ENCODE measurements at places on chromosomes 4 and X.

DNA sequence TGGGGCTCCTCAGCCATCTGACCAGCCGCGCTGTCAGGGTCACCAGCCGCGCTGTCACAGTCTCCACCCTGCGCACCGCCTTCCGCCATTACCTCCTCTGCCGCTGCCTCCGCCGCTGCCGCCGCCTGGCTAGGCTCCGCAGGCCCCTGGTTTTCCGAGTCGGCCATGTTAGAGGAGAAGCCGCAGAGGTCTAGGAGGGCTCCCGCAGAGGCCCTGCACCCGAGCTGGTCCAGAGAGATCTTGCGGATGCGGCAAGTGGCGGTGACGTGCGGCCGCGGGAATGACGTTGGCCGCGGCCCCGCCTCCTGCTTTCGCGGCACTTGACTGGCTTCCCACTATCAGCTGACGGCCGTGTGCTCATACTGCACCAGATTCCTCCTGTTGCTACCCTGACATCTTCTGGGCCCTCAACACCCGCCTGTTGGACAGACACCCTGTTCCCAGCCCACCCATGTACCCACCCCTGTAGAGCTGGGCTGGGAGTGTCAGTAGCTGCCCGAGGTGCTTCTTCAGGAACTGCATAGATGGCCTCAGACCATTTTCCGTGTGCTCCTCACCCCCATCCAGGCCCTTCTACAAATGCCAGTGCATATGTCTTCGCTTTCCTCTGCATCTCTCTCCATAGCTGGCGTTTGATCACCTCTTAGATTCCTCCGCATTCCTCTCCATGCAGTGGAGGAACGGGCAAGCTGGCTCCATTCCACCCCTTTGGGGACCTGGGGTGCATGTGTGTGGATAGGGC is at the start of gene NAP1L5:
Gene NAP1L5, minus strand, starts transcription at position 242 of the 742 bp plus-strand sequence. Its CDS starts 75 bp downstream, at position 167.
- DNase-seq, result peak; percentile 61

GRCh38 chr4:148091896-148092295 is 350.3 kb downstream of the NR3C2 start:
- DNase-seq, result no peak

DNA sequence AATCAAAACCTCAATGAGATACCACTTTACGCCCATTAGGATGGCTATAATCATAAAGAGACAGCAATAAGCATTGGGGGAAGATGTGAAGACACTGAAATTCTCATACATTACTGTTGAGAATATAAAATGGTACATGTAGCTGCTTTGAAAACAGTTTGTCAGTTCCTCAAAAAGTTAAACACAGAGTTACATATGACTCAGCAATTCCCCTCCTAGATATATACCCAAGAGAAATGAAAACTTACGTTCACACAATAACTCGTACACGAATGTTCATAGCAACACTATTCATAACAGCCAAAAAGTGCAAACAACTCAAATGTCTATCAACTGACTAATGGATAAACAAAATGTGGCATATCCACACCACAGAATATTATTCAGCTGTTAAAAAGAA is 36.6 kb downstream of the PHF8 start:
- no peak for DNase-seq

GRCh38 chr4:139734201-139734874 is 68.7 kb downstream of the MGST2 start:
- DNase-seq, result peak; percentile 67

DNA sequence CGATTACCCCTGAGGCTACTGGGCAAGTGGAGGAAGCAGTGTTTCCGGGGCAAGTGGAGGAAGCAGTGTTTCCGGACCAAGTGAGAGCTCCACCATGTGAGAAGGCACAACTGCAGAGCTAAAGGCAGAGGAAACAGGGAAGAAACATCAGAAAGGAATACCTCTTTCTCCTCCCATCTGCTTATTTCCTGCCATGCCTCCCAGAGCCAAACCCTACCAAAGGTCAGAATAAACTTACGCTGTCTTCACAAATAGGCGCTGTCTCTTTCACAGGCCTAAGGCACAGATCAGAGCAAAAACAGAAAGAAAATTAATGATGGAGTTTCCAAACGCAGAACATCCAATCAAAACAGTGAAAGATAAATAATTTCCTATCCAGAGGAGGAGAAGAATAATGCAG is 153.0 kb downstream of the ATOH1 start:
- DNase-seq, result no peak

DNA sequence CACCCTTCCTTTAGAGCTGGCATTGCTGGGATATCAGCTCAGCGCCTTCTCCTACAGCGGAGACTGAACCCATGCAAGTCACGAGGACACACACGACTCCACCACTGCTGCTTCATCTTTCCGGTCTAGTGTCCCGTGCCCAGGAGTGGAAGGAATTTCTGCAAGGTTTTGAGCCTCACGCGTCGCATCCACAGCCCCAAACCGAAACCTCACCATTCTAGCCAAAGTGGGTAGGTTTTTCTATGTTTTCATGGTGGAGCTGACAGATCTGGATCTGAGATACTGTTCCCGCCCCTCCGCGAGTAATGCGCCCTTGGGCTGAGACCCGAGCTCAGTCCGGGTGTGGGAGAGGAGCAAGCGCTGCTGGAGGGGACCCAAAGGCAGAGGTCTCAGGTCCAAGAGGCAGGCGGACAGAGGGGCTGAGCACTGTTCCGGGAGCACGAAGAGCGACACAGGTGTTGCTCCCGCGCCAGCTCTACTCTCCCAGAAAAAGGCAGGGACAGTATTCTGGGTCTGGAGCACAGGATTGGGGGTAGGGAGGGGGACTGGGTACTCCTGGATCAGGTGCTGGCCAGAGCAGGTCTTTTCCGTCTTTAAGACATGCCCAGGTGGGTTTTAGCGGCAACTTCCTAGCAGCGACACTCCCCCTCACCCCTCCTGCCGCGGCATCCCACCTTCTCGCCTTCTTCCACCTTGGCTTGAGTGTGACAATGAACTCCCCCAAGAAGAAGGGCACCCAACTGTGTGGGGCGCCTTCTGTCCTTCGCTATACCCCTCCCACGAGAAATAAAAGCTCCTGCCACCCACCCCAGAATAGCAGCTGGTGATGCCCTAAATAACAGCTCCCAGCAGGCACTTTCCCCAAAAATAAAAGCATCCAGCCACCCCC is 1.8 kb downstream of the EPHA5 start:
- no peak for DNase-seq

- no peak for DNase-seq
Measured at GRCh38 chr4:119604266-119604665, 24.3 kb downstream of the PDE5A start.

DNA sequence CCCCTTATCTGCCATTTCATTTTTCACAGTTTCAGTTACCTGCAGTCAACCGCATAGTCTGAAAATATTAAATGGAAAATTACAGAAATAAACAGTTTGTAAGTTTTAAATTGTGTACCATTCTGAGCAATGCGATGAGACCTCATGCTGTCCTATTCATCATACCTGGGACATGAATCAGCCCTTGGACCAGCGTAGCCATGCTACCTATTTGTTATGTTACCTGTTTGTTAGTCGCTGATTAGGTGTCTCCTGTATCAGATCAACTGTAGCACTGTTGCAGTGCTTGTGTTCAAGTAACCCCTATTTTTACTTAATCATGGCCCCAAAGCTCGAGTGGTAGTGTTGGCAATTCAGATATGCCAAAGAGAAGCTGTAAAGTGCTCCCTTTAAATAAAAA is 492.2 kb upstream of the AADAT start:
- no peak for DNase-seq

DNA sequence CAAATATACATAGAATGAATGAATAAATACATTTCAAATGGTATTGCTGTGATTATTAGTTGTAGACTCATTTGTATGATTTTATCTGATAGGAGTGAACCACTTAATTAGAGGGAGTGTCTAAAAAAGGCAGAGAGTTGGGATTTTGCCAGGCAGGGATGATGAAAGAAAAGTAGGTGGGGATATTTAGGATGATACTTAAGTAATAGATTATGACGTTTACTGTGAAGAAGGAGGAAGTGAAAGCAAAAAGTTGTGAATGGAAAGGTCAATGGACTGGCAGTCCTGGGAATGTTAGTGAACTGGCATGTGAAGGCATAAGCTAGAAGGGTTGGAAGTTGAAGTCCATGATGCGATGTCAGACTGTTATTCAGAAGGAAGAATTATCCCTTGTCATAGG is 917.1 kb downstream of the RAPGEF2 start:
- DNase-seq, result no peak

GRCh38 chrX:66233209-66233608 is 69.2 kb downstream of the HEPH start:
- DNase-seq, result no peak

- DNase-seq, result no peak
Measured at GRCh38 chr4:72312032-72312650, 256.9 kb downstream of the ADAMTS3 start.

DNA sequence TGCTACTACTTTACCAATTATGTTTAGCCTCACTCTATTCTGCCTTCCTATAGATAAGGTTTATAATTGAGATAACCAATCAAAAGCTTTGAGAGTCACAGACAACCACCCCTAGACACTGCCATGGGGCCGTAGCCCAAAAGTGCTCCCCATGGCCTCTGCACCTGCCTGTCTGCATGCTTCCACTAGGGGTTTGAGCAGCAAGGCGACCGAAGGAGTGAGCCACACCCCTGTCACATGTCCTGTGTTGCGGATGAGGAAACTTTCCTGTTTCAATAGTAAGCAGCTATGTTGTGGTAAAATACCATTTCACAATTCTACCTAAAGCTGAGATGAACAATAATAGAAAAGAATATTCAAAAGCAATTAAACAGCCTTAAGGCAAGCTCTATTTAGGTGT is 856.0 kb upstream of the FRG1 start:
- no peak for DNase-seq

DNA sequence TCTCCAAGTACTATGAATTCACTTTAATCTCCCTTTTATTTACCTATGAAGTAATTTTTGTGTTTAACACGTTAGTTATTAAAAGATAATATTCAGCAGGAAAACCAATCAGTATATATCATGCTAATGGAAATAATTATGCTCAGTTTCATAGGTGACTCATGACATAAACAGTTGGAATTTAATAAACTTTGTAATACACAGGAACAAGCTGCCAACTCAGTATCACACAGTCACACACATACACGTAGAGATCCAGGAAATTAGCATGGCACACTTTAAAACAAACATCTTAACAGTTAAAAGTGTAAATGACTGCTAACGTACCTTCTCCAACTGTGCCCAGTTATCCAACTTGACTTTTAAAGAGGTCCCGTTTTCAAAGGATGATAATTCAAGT is 2.3 kb downstream of the SPATA4 start:
- no peak for DNase-seq

- DNase-seq, result no peak
Measured at GRCh38 chr4:156656896-156657295, 314.7 kb downstream of the PDGFC start.

DNA sequence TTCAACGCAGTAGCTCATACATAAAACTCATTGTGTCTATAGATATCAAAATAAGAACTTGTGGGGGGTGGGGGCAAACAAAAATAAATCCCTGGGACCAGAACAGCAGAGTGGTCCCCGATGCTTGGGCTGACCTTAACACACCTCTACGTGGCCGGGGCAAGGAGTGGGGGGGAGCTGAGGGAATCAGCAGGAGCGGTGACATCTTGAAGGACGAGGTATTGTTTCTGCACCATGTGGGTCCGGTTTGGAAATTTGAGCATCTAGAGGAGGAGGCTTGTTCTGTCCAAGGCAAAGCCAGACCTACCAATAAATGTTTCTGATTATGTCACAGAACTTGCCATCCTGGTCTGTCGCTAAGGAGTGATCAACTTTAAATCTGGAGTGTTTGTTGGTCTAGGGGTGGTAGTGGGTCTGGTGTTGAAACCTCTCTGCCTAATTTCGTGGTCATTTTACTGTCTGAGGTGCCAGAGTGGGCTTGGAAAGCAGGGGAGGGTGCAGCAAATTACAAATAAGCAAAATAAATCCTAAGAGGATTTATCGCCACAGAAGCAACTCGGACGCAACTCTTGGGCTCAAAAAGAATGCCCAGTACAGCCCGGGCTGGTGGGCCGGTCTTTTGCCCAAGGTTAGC is 774 bp upstream of the RAPGEF2 start:
- DNase-seq, result peak; percentile 10

DNA sequence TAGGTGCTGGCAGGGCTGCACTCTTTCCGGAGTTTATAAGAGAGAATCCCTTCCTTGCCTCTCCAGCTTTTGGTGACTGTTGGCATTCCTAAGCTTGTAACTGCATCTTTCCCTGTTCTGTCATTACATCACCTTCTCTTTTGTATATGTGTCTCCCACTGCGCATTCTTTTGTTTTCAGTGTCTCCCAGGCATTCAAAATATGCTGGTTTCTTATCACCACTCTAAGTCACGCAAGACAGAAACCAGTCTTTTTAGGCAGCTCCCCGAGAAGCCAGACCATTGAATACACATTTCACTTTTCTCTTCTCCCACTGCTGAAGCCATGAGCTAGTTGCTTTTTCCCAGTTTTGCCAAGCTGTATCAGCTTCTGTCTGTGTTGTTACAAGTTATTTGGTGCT is 71.0 kb downstream of the LAS1L start:
- DNase-seq, result no peak

- no peak for DNase-seq
Measured at GRCh38 chr4:76380561-76380960, 40.4 kb downstream of the CCDC158 start.

GRCh38 chr4:146379744-146380143 is 142.0 kb downstream of the SLC10A7 start:
- DNase-seq, result no peak

DNA sequence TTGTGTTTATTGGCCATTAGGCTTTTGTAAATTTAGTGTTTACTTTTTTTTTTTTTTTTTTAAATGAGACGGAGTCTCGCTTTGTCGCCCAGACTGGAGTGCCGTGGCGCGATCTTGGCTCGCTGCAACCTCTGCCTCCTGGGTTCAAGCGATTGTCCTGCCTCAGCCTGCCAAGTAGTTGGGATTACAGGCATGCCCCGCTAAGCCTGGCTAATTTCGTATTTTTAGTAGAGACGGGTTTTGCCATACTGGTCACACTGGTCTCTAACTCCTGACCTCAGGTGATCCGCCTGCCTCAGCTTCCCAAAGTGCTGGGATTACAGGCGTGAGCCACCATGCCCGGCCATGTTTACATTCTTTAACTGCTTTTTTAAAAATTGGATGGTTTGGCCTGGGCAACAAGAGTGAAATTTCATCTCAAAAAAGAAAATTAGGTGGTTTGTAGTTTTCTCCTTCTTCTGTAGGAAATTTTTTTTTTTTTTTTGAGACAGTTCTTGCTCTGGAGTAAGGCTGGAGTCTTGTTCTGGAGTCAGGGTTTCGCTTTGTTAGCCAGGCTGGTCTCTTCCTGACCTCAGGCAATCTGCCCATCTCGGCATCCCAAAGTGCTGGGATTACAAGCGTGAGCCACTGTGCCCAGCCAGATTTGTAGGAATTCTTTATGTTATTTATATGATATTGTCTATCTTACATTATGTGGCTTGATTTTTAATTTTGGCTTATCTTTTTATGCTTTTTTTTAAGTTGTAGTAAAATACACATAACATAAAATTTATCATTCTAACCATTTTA is 15.1 kb downstream of the UBE2K start:
- no peak for DNase-seq

DNA sequence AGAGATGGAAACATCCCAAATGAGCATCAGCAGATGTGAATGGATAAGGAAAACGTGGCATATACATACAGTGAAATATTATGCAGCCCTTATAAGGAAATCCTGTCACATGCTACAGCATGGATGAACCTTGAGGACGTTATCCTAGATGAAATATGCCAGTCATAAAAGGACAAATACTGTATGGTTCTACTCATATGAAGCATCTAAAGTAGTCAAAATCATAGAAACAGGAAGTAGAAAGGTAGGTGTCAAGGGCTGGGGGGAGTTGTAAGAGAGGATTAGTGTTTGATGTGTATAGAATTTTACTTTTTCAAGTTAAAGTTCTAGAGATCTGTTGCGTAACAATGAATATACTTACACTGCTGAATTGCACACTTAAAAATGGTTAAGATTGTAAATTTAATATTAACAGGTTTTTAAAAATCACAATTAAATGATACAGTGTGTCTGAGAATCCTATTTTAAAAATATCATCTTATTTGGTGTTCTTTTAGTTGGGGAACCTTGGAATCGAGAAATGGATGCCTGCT is 58.5 kb downstream of the KDM6A start:
- DNase-seq, result no peak

Measured in suppressor macrophage (primary cell).